ENCODE measurements at places on chromosomes 1 and 21. TPM values are rescaled to one million over a fixed set of nuclear protein-coding genes. Genes with fewer than 3 reads are reported as not detected.

- DNase-seq: peak; percentile 18
Measured at GRCh38 chr1:3066826-3067225, 2.2 kb upstream of the PRDM16 start.

GRCh38 chr1:3052501-3052900 is 16.5 kb upstream of the PRDM16 start:
- peak; percentile 1 for DNase-seq

GRCh38 chr1:160342953-160343869 is at the start of the genes COPA and NCSTN:
Gene COPA (minus strand): TSS chr1:160343250. CDS start chr1:160343170, 80 bp downstream.
Gene NCSTN (plus strand): TSS chr1:160343383. CDS start chr1:160343397, 14 bp downstream.
- DNase-seq: peak; percentile 93

DNA sequence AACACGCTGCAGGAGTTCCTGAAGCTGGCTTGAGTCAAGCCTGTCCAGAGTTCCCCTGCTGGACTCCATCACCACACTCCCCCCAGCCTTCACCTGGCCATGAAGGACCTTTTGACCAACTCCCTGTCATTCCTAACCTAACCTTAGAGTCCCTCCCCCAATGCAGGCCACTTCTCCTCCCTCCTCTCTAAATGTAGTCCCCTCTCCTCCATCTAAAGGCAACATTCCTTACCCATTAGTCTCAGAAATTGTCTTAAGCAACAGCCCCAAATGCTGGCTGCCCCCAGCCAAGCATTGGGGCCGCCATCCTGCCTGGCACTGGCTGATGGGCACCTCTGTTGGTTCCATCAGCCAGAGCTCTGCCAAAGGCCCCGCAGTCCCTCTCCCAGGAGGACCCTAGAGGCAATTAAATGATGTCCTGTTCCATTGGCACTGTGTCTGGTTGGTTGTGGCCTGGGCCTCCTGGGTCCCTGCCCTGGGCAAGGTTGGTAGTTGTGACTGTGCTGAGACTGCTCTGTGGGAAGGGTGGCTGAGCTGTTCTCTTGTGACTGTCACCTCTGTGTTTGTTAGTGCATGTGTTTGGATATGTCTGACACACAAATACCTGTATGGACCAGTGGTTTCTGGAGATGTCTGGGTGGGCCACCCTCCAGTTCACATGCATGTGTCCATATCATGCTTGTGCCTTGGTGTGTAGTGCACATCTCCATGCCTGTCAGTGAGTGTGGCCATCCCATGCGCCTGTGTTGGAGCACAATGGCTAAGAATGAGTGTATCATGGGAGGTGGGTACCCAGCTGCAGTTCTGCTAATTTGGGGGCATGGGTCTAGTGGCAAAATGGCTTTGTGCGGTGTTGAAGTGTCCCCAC is 1.4 kb downstream of the SH3BGRL3 start:
- DNase-seq: no peak

DNA sequence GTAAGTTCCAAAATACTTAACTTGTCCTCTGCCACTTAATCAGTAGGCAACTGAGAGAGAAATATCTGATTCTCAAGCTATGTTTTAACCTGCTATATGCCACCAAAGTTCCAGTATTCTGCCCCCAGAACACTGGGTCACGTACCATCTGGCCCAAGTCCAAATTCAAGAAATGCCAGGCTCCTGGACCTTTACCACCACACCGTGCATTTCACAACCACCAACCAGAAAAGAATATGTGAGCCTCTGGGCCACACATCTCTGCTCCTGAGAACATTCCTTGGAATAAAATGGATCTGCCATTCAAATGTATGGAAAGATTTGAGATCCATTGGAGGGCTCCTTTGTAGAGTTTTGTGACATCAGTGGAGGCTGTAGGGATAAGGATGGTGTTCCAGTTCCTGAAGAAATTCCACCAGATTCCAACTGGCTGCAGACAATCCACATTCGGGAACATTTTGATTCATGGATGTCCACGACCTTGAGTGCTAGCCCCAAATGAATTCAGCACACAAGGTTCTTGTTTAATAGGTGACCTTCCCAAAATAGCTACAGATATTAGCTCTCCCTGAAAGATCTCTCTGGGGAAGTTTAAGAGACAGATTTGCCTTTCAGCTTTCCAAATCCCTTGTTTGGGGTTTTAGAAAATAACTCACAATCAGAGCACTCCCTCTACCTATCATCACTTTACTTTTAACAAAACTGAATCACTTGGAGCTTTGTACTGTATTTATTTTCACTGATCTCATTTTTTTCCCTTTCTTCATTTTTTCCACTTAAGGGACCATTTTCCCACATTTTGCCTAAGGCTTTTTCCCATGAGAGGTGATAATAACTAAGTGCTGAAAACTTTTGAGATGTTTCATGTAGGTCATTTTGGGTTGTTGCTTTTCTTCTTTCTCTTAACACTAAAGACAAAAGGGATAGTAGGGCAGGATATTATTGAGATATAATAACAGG is 128.4 kb upstream of the ZC3H11B start:
- no peak for DNase-seq

- peak; percentile 24 for DNase-seq
Measured at GRCh38 chr1:29851691-29852090, 615.4 kb downstream of the PTPRU start.

- no peak for DNase-seq
Measured at GRCh38 chr1:155185783-155186066, 12.1 kb downstream of the TRIM46 start.

DNA sequence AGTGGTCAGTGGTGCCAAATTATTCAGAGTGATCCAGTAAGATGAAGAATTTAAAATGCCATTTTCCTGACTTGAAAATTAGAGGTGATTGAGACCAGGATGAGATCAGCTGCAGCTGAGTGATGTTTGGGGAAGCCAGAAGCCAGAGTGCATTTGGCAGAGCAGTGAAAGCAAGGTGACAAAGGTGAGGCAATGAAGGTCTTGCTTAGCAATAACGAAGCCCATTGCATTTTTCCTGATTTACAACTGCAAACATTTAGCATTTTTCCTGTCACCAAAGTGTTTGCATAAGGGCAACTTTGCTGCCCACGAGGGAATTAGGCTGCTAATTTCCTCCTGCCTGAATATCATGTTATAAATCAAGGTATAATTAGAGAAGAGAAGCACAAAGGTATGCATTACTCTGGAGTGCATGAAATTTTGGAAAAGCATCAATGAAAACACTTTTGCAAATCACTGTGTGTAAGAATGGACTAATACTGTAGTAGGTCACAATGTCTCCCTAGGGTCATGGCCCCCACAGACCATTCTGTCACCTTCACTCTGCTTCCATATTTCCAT is 188.2 kb upstream of the LYPLAL1 start:
- no peak for DNase-seq

- no peak for DNase-seq
Measured at GRCh38 chr21:44713846-44714245, 2.5 kb upstream of the TSPEAR start.

GRCh38 chr1:160794376-160794775 is 1.6 kb upstream of the LY9 start:
- no peak for DNase-seq

DNA sequence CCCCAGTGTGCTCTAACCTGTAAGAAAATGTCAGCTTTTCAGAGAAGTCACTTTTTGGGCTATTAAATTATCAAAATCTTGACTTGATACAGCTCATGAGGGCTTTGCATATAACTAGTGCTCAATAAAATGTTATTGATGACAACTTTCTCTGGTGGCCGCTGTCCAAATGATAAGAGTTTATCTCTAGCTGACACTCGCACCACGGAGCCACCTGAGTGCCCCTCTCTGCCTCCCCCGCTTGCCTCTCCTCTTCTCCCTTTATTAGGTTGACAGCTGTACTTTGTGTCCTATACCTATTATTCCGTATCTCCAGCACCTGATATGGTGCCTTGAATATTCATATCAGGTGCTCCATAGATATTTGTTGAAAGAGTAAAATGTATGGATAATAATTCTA is 82.8 kb downstream of the PHTF1 start:
- DNase-seq: no peak

ARHGEF19 gene
- 15.3 TPM for total RNA-seq

OLIG1 gene
- not detected for total RNA-seq

CRB1 gene
- 0.26 TPM for total RNA-seq

PTCH2 gene
- total RNA-seq: 0.99 TPM

NGF gene
- total RNA-seq: not detected

FCRLB gene
- total RNA-seq: not detected

RGS16 gene
- 3.9 TPM for total RNA-seq

S100A10 gene
- 105 TPM for total RNA-seq

Measured in body of pancreas (tissue), 4 donors.